ENCODE measurements at places on chromosomes 12 and 14. TPM values are rescaled to one million over a fixed set of nuclear protein-coding genes. Genes with fewer than 3 reads are reported as not detected.
A peak's percentile ranks its signal among the peaks of the same experiment; 100 is the strongest.

- no peaks in the 10 kb centered on the region for H3K4me1 ChIP-seq
- DNase-seq, result no peak
- H3K4me3 ChIP-seq, result no peak overlapping the region
- no peak overlapping the region for H3K27ac ChIP-seq
Measured at GRCh38 chr14:90608929-90609341, 207.3 kb downstream of the TTC7B start.

- no peak for DNase-seq
- no peaks in the 10 kb centered on the region for H3K27me3 ChIP-seq
- no peaks in the 10 kb centered on the region for H3K36me3 ChIP-seq
- H3K27ac ChIP-seq, result no peak overlapping the region
Measured at GRCh38 chr12:65122703-65123102, 1.6 kb upstream of the WIF1 start.

- no peaks in the 10 kb centered on the region for H3K36me3 ChIP-seq
- H3K4me3 ChIP-seq, result no peak overlapping the region
- no peaks in the 10 kb centered on the region for H3K27me3 ChIP-seq
- no peaks in the 10 kb centered on the region for H3K4me1 ChIP-seq
- DNase-seq, result peak; percentile 75
Measured at GRCh38 chr14:57317248-57317833, 48.6 kb downstream of the AP5M1 start.

- H3K27ac ChIP-seq, result no peak overlapping the region
- H3K36me3 ChIP-seq, result no peaks in the 10 kb centered on the region
- no peaks in the 10 kb centered on the region for H3K27me3 ChIP-seq
Measured at GRCh38 chr14:96938946-96939345, 141.8 kb downstream of the VRK1 start.

MIP gene
- total RNA-seq, result 0.55 TPM

GRCh38 chr12:90238663-90239271, 530.1 kb upstream of the ATP2B1 start:
- no peak overlapping the region for H3K4me3 ChIP-seq
- no peaks in the 10 kb centered on the region for H3K36me3 ChIP-seq
- no peaks in the 10 kb centered on the region for H3K4me1 ChIP-seq
- H3K27ac ChIP-seq, result no peak overlapping the region
- DNase-seq, result no peak
- H3K27me3 ChIP-seq, result no peaks in the 10 kb centered on the region

DNA sequence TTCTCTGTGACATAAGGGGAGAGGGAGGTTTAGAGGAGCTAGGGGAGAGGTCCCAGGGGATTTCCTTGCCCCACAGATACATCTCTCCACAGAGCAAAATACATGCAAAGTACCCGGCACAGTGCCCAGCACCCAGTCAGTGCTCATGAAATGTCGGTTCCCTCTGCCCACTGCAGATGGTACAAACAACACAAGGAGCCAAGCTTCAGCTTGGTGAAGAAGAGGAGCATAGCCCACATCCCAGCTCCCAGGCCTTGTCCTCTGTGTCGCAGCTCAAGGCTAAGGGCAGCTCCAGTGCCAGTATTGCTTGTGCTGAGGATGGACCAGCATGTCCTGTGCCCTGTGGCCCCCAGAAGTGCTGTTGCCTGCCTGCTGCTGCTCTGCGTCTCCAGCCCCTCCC, 35.0 kb upstream of the FKBP4 start:
- H3K4me3 ChIP-seq, result no peak overlapping the region
- no peak overlapping the region for H3K27ac ChIP-seq
- no peaks in the 10 kb centered on the region for H3K36me3 ChIP-seq
- H3K4me1 ChIP-seq, result peaks cover 3% of the 10 kb centered on the region
- H3K27me3 ChIP-seq, result no peaks in the 10 kb centered on the region

- H3K4me3 ChIP-seq, result no peak overlapping the region
- no peak for DNase-seq
- H3K36me3 ChIP-seq, result no peaks in the 10 kb centered on the region
- no peaks in the 10 kb centered on the region for H3K4me1 ChIP-seq
Measured at GRCh38 chr14:29724991-29725390, 202.7 kb downstream of the PRKD1 start.

RERG gene
- total RNA-seq, result 1.7 TPM

DNA sequence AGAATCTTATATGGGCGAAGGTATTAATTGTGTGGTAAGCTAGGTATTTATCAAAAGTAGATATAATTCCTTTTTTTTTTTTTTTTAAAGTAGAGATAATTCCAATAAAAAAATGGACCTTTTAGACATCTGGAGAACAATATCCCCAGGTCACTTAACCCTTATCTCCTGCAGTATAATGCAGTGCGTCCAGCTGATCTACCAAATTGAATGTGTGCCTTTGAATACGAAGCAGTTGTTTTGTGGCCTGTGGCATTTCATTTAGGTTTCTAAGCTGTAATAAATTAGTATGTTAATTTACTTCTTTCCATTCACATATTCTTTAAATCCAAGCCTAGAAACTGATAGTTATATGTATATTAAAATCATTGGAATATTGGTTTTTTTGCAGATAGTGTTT, 3.1 kb downstream of the FUT8 start:
- no peaks in the 10 kb centered on the region for H3K4me1 ChIP-seq
- H3K36me3 ChIP-seq, result no peaks in the 10 kb centered on the region
- H3K4me3 ChIP-seq, result no peak overlapping the region
- DNase-seq, result no peak
- H3K27ac ChIP-seq, result no peak overlapping the region
- H3K27me3 ChIP-seq, result no peaks in the 10 kb centered on the region

DNA sequence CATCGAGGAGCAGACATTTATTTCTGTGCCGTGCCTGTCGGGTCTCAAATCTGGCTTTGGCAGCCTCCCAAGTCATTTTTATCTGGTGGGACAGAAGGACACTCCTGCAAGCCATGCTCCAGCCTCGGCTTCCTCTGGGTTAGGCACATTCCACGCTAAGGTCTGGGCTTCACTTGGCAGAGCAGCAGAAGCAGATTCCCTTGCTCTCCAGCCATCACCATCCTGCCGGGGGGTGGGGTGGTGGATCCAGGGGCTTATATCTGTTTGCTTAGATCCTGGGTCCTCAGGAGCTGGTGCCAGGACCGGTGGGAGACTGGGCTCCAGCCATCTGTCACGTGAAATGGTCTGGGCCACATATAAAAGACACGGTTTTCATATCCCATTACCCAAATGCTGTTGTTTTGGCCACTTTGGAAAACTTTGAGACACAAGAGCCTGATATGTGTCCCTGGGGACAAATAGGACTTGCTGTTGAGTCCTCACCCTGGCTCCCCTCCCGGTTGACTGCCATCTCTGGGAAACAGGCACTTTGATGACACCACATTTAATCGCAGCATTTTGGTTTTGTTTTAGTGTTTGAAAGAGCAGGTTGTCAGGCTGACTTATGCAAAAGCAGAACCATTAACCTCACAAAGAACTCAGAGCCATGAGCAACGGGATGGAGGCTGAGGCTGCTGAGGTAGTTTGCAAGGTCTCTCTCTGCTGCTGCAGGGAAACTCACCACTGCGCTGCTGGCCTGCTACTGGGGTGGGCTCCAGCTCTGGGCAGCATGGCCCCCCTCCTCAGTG, 69.6 kb upstream of the PRMT8 start:
- no peak for DNase-seq
- H3K27me3 ChIP-seq, result no peaks in the 10 kb centered on the region
- no peaks in the 10 kb centered on the region for H3K36me3 ChIP-seq
- H3K4me3 ChIP-seq, result no peak overlapping the region
- H3K4me1 ChIP-seq, result no peaks in the 10 kb centered on the region

GRCh38 chr12:115882936-115883335, 394.6 kb downstream of the MED13L start:
- no peaks in the 10 kb centered on the region for H3K27me3 ChIP-seq
- H3K27ac ChIP-seq, result no peak overlapping the region
- H3K4me3 ChIP-seq, result no peak overlapping the region
- no peaks in the 10 kb centered on the region for H3K4me1 ChIP-seq

OAS1 gene
- total RNA-seq, result 22.7 TPM

GRCh38 chr14:97350894-97351731, 553.9 kb downstream of the VRK1 start:
- H3K4me1 ChIP-seq, result no peaks in the 10 kb centered on the region
- no peak overlapping the region for H3K27ac ChIP-seq
- H3K36me3 ChIP-seq, result no peaks in the 10 kb centered on the region
- H3K4me3 ChIP-seq, result no peak overlapping the region

- peaks cover 3% of the 10 kb centered on the region for H3K4me1 ChIP-seq
- no peak for DNase-seq
- peak overlapping the region; percentile 42 for H3K4me3 ChIP-seq
- no peaks in the 10 kb centered on the region for H3K27me3 ChIP-seq
- H3K27ac ChIP-seq, result no peak overlapping the region
Measured at GRCh38 chr12:62436164-62436503, 30.5 kb upstream of the MON2 start.

DNA sequence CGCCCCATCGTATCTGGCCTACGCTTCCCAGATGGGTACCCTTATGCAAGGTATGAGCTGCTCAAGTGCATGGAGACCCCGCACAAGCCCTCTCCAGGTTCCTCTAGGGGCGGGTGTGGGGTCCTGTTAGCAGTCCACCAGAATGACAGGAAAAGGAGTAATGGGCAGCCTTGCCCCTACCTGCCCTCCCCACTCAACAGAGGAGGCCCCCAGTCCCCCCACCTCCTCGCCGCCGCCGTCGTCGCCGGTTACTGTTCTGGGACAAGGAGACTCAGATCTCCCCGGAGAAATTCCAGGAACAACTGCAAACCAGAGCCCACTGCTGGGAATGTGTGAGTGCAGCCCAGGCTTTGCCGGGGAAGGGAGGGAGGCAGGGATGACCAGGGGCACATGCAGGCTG, 6.0 kb downstream of the REC8 start:
- no peak overlapping the region for H3K4me3 ChIP-seq
- peaks cover 23% of the 10 kb centered on the region for H3K4me1 ChIP-seq
- no peak for DNase-seq
- H3K27ac ChIP-seq, result no peak overlapping the region
- H3K36me3 ChIP-seq, result peaks cover 8% of the 10 kb centered on the region

- no peaks in the 10 kb centered on the region for H3K27me3 ChIP-seq
- no peak overlapping the region for H3K4me3 ChIP-seq
- DNase-seq, result peak; percentile 83
Measured at GRCh38 chr14:70972107-70972976, 65.1 kb downstream of the PCNX1 start.

ASIC1 gene
- not detected for total RNA-seq

DNA sequence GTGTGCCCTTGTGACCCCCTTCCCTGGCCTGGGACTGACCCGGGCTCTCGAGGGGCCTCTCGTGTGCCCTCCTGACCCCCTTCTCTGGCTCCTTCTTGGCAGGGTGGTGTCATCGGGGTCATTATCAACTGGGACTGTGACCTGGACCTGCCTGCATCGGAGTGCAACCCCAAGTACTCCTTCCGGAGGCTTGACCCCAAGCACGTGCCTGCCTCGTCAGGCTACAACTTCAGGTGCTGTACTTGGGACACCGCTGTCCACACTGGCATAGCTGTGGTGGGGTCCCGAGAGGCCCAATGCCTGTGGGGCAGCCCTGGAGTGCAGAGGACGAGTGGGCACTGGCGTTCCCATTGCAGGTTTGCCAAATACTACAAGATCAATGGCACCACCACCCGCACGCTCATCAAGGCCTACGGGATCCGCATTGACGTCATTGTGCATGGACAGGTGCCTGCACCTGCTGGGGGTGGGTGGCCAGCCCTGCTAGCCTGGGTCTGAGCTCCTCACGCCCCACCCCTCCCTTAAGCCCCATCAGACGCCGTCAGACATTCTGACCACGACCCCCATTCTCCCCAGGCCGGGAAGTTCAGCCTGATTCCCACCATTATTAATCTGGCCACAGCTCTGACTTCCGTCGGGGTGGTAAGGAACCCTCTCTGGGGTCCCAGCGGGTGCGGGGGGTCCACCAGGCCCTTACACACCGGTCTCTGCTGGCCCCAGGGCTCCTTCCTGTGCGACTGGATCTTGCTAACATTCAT, 2.5 kb downstream of the P2RX2 start:
- peaks cover 13% of the 10 kb centered on the region for H3K27me3 ChIP-seq
- H3K4me1 ChIP-seq, result no peaks in the 10 kb centered on the region
- no peaks in the 10 kb centered on the region for H3K36me3 ChIP-seq
- DNase-seq, result no peak
- H3K4me3 ChIP-seq, result no peak overlapping the region

DNA sequence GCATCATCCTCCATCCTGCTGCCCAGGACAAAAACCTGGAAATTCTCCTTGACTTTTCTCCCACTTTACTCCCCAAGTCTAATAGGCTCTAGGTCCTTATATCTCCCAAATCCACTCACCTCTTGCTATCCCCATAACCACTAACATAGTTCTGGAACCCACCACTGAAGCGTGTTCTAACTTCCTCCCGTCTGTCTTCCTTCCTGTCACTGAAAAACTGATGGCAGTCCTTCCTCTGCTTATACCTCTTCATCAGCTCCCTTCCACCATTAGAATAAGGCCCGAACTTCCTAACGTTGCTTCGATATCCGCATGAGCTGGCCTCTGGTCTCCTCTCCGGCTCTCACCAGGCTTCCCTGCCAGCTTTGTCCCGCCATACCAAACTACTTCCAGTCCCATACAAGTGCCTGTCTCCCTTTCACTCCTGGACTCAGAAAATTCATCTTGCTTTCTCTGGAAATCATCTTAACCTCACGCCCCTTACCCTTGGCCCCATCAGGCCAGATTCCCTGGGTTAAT, 63.0 kb upstream of the BCL2L14 start:
- no peaks in the 10 kb centered on the region for H3K36me3 ChIP-seq
- H3K4me3 ChIP-seq, result no peak overlapping the region
- no peaks in the 10 kb centered on the region for H3K27me3 ChIP-seq
- no peak for DNase-seq

GRCh38 chr14:71050227-71050823, 143.1 kb downstream of the PCNX1 start:
- H3K27me3 ChIP-seq, result no peaks in the 10 kb centered on the region
- no peak overlapping the region for H3K27ac ChIP-seq
- H3K4me1 ChIP-seq, result no peaks in the 10 kb centered on the region
- H3K4me3 ChIP-seq, result no peak overlapping the region
- no peak for DNase-seq

DNA sequence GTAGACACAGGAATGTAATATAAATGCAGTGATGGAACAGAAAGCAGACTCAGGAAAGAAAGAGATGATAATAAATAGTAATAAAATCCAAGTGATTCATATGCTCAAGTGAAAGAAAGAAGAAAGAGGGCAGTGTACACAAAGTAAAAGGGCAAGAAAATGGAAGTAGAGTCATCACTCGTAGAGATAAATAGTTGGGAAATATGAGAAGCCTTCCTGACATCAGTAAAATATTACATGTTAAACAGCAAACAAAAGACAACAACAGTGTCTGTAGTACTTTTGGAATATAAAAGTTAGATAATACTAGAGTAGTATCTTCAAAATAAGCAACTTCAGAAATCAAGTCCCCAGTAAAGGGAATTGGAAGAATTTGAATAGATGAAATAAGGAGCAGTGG, 412.3 kb downstream of the RAD51B start:
- DNase-seq, result no peak
- peaks cover 57% of the 10 kb centered on the region for H3K4me1 ChIP-seq
- H3K4me3 ChIP-seq, result no peak overlapping the region
- H3K27ac ChIP-seq, result peak overlapping the region; percentile 80
- no peaks in the 10 kb centered on the region for H3K36me3 ChIP-seq

All from right lobe of liver (tissue), 6 donors.